ENCODE measurements at places on chromosomes 6 and 20.
A peak's percentile ranks its signal among the peaks of the same experiment; 100 is the strongest.

- no peak for DNase-seq
These were observed 40.6 kb downstream of the DTNBP1 start for GRCh38 chr6:15622045-15622740.

GRCh38 chr6:16727996-16728395 lies 33.3 kb downstream of the ATXN1 start:
- no peak for DNase-seq

- DNase-seq = no peak
These were observed 467.5 kb upstream of the ADGRB3 start for GRCh38 chr6:68167604-68168003.

- no peak for DNase-seq
These were observed 124.9 kb upstream of the TMEM170B start for GRCh38 chr6:11412616-11413015.

DNA sequence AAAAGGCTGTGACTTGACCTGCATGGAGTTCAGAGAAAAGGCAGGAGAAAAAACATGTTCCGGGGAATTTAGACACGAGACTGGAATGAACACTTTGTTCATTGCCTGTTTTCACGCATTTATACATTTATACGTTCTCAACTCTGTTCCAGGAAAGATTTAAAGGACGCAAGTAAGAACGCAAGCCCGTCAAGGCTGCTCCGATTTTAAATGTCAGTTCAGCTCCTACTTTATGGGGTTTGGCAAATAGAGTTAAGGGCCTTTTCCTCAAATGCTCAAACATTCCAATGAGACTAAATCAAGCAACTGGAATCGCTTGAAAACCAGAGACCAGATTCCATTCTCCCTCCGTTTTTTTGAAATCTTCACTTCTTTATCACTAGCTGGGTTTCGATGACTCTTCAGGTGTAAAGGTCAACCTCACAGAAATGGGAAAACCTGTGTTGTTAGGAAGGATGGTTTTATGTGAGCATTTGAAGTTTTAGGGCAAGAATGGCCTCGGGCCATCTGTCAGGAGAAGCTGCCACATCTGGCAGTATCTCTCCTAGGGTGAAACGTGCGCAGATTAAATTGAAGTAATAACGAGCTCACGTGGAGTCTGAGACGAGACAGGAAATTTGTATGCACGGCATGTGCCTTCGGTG lies 24.9 kb downstream of the TTLL2 start:
- DNase-seq = no peak

DNA sequence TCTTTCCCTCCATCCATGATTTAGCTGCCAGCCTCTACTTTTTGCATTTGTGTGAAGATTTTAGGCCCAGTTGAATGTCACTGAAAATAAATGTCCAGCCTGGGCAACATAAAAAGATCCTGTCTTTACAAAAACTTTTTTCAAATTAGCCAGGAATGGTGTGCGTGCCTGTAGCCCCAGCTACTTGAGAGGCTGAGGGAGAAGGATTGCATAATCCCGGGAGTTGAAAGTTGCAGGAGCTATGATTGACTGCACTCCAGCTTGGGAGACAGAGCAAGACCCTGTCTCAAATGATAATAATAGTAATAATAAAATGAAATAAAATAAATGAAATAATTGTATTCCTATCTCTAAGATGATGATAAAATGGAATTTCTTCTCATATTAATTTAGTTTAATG lies 5.0 kb upstream of the GFOD1 start:
- DNase-seq = no peak

DNA sequence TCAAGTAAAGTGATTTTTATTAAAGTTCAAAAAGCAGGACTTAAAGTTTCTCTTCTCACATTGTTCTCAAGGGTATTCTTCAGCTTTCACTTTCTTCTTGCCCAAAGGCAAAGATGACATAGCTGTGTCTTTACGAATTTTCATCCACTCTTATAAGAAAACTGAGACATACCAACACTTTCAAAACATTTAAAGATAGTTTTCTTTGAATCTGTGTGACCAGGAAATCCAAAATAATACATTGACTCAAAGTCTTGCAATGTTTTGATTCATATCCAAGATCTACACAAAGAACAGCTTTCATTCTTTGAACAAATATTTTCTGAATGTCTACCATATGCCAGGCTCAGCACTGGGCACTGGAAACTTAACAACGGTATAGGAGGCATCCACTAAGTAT lies 117.9 kb downstream of the SIM1 start:
- no peak for DNase-seq

DNA sequence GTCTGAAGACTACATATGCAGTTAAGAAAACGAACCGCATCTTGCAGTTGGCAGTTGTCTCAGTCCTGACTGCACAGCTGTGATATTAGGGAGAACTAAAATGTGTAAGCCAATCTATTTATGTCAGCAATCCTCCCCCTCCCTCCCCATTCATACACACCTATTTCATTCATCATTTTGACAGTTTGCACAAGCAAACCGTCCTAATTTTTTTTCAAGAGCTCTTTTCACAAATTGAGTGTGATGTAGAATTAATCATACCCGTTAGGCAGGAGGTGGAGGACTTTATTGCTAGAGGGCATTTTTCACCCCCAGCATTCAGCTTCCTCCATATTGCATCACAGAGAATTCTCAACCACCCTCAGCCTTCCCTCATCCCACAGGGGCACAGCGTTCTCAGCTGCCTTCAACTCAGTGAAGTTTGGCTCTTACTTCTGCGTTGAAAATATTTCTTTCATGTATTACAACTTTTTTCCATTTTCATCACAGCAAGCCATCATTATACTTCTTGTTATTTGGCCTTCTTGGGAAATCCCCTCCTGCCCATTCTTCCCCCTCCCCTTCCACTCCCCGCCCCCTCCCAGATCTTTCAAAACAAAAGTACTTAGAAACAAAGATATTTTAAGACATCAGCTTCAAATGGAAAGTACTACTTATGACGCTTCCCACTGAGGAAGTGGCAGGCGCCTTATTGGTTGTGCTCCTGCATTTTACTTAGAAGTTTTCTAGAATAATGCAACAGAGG lies 37.5 kb downstream of the NOX3 start:
- DNase-seq = peak; percentile 57

GRCh38 chr6:145544514-145544913 lies 190.8 kb downstream of the EPM2A start:
- DNase-seq = no peak
